ENCODE measurements at places on chromosomes 5 and 9.

GRCh38 chr5:101278011-101278687, 375.1 kb upstream of the ST8SIA4 start:
- no peak for ATAC-seq

DNA sequence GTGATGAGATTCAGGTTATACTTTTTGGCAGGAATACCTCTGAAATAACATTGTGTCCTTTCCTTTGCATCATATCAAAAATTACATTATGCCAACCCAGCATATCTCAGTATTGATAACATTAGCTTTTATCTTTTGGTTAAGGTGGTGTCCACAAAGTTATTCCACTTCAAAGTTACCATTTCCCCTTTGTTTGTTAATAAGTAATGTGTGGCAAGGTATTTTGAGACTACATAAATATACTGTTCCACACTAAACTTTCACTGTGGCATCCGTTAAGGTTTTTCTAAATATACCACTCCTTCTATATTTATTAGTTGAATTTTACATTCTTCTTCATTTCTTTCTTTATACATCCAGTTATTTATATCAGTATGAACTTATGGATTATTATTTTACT, 14.1 kb upstream of the ARHGEF37 start:
- no peak for ATAC-seq

DNA sequence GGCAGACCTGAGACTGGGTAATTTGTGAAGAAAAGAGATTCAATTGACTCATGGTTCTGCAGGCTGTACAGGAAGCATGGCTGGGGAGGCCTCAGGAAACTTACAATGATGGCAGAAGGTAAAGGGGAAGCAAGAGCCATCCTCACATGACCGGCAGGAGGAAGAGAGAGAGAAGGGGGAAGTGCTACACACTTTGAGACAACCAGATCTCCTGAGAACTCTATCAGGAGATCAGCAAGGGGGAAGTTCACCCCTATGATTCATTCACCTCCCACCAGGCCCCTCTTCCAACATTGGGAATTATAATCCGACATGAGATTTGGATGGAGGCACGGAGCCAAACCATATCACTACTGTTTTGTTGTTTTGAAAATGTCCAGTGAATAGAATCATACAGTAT, 110.2 kb downstream of the DAPK1 start:
- no peak for ATAC-seq

GRCh38 chr5:155459889-155460500, 446.4 kb downstream of the KIF4B start:
- no peak for ATAC-seq

GRCh38 chr5:92687821-92688722, 892.9 kb downstream of the NR2F1-AS1 start:
- ATAC-seq, result no peak
